ENCODE measurements at places on chromosomes 5 and 9.

GRCh38 chr9:90025816-90026215, 421.0 kb downstream of the GADD45G start:
- no peak for DNase-seq

- DNase-seq: no peak
Observed at GRCh38 chr5:145937432-145938250, 1.3 kb downstream of the SH3RF2 start.

DNA sequence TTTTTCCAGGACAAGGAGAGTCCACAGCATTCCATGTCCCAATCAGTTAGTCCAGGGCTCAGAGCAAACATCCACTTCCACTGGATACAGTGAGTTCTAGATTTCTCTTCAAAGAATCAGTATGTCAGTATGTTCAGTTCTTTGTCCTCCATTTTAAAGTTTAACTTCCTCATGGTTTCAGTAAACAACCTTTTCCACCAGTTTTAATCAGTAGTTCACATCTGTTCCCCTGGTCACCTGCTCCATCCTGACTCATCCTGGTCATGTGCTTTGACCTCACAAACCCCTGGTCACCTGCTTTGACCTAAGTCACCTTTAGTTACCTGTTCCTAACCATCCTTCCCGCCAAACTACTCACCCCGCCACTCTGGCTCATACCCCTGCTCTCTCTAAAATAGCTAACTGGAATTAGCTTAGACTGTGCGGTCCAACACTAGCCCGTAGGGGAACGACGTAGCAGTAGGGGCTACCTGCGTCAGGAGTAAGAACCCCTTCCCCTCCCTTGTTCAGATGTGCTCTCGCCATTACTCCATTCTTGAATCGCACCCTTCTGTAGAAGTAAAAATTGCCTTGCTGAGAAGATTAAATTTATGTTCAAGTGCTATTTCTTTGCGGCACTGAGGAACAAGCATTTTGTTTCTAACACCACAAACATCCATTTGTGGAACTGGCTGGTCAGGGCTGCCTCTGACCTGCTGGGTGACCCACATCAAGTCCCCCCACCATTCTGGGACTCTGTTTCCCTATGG, 5.5 kb downstream of the ENG start:
- DNase-seq: no peak

DNA sequence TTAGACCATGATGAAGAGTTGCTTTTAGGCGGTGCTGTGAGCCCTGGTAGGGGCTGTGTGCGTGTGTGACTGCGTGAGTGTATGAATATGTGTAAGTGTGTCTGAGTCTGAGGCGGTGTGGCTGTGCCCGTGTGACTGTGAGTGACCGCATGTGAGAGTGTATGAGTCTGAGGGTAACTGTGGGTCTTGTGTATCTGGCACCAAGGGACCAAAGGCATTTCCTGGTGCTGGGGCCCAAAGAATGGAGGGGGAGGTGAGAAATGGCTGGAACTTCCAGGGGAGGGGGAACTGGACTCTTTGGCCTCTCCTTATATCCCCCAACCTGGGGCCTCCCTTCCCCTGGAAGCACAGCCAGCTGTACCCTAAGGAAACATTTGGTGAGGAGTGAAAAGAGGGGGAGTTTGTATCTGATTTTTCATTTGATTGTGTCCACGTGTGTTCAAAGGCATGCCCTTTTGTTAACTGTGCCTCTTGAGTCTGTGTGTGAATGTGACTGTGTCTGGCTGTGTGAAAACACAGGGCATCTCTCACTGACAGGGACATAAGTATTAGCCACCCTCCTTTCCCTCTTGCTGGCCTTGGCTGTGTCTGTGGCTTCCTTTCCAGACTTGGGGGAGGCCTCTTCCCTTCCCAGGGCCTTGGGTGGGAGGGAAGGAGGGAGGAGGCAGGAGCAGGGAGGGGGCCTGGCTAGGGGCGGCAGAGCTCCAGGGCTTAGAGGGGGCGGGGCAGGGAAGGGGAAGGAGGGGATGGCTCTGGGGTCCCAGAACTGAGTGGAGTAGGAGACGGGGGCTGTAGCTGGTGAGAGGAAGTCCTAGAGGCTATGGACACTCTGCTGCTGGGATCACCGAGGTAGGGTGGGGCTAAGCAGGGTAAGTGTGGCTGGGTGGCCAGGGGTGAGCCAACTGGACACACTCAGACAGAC, 1.4 kb downstream of the IL11RA start:
- no peak for DNase-seq

DNA sequence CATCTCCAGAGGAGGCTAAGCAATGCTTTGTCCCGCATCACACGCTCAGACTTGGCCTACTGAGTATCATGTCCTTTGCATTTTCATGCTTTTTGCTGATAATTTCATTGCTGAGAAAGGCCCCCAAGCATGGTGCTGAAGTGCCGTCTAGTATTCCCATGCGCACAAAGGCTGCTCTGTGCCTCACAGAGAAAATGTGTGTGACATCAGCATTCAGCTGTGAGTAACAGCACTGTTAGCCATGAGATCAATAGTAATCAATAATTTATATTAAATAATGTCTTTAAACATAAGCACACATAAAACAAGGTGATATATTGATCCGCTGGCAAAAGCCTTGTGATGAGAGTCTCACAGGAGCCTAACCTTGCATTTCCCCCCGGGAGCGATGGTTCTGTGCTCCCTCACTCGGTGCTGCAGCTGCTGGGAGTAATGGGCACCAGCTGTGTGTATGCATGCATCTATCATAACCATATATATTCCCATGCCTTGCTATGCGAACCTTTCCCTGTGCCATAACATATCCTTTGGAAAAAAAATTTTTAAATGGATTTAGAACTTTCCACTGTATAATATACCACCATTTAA, 50.4 kb upstream of the RNF130 start:
- DNase-seq: no peak

DNA sequence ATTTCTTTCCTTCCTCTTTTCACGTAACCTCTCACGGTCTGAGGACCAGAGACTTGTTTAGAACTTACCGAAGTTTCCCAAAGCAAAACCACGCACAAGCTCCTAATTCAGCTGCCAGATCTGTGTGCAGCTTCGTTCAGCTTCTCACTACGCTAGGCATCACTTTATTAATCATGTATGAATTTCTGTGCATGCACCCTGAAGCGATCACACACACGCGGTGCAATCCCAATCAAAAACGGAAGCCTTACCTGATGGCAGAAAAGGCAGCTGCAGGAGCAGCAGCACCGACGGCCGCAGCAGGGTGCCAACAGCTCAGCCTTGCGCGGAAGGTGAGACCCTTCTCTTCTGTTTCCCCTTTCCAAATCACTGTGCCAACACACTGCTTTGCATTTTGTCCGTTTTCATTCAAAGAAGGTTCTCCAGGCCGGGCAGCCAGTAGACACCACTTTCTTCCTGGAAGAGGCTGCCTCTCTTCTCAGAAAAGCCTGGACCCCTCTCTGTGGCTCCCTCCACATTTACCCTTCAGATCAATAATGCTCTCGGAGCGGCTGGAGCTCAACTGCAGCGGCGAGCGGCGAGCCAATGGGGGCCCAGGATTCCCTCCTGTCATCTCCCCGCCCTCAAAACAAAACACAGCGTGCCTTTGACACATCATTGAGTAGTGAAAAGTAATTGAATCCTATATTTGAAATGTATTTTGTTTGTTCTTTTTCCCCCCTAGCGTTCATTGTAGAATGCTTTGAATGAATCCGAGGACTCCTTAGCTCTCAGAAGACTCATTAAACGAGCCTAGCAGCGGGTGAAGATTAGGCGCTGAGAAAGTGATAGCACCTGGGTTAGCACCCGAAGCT, at the start of gene CDH12:
TSS of gene CDH12 (minus strand) at position 538 of the 854 bp plus-strand sequence.
- DNase-seq: no peak

GRCh38 chr9:136799079-136799853, 3.1 kb downstream of the CCDC183 start:
- no peak for DNase-seq

- DNase-seq: no peak
Observed at GRCh38 chr9:107755246-107755645, 265.7 kb upstream of the KLF4 start.

Data from stimulated activated CD4-positive, alpha-beta T cell treated with anti-CD3 and anti-CD28 coated beads, Interleukin-1b, Interleukin-23, amount 100 ng/mL, for 1 hour (primary cell).